ENCODE measurements at places on chromosomes 6 and 20.

- DNase-seq: no peak
Observed at GRCh38 chr6:90250405-90250804, 46.2 kb downstream of the BACH2 start.

DNA sequence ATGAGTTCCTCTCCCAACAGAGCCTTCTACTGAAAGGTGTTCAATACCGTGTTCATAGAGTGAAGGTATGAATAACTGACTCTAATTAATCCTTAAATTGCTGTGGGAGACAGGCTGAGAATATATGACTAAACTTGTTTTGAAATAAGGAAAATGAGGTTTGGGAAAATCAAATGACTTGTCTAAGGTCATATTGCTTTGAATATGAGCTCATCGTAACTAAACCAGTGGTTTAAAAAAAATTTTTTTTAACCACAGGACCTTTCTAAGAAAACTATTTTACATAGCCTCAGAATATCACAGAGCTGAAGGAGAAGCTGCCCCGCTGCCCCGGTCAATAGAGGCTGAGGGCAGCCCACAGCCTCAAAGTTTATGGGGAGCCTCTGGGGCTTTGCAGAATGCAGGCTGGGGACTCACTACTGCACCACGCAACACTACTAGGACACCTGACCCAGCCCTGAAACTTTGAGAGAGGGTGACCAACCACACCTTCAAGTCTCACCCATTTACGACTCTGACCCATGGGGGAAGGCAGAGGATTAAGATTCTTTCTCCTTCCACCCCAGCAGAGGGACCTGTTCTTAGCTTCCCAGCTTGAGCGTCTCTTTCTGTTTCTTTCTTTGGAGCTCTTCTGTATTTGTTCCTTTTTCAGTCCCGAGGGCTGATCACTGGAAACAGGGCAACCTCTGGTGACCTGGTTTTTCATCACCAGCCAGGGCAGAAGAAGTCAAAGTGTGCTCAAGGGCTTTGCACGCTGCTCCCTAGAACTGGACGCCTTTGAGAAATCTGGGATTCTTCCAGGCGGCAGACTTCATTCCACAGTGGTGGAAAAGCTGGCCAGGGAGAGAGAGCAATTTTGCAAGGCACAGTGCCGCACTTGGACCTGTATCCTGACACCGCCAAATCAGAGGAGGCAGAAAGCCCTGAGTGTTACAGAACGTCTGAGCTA lies 220.2 kb downstream of the ATXN1 start:
- DNase-seq: no peak

GRCh38 chr6:158358450-158359077 lies 46.3 kb downstream of the TULP4 start:
- no peak for DNase-seq

DNA sequence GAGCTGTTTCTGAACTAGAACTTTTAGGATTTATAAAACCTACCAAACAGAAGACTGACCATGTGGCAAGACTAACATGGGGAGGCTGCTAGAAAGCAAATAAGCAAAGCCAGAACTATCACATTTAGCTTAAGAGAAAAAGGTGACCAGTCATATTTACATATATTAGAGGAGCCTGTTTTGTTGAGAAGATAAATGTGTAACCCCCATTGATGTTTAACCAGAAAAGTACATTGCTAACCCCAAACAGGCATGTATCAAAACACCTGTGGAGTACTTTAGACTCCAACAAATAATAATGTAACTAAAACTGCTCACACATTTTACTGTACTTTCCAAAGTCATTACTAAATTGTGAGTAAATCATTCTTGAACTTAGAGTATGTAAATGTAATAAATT lies 35.0 kb downstream of the AKIRIN2 start:
- no peak for DNase-seq

- DNase-seq: no peak
Observed at GRCh38 chr6:136897071-136897470, 25.0 kb upstream of the SLC35D3 start.

DNA sequence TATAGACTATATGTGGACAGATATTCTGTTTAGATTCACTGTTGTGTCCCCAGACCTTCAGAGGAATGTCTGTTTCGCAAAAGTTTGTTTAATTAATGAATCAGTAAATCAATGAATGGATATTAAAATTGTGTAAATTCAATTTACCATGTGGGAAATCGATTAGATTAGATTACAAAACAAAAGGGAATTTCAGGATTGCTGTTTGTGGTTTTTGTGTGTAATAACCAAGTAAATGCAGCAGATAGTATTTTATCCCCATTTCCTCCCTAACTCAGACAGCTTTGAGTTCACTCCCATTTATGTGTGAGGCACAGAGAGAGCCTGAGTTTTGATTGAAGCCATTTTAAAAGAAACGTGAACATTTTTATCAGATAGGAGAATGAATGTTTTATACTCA lies 214.8 kb downstream of the ADGB start:
- no peak for DNase-seq

GRCh38 chr20:48719598-48720255 lies 108.1 kb downstream of the PREX1 start:
- DNase-seq: no peak

DNA sequence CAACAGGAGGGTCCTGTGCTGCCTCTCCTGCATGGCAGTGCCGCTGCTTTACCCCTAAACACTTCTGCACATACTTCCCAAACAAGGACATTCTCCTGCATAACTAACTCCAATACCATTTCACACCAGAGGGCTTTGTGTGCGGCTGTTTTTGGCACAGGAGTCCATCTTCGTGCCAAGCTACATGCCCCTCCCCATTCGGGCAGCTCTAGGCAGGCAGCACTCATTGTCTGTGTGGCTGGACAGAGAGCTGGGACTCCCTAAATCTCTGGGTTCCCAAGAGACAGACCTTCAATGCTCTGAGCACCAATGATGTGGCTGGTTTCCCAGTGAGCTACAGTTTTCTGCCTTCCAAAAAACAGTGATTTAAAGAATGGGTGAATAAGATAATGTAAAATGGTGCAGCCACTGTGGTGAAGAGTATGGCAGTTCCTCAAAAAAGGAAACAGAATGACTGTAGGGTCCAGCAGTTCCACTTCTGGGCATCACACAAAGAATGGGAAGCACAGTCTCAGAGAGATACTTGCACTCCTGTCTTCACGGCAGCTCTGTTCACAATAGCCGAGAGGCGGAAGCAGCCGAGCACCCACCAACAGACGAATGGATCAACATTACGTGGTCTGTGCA lies 80.3 kb upstream of the DUSP22 start:
- no peak for DNase-seq

DNA sequence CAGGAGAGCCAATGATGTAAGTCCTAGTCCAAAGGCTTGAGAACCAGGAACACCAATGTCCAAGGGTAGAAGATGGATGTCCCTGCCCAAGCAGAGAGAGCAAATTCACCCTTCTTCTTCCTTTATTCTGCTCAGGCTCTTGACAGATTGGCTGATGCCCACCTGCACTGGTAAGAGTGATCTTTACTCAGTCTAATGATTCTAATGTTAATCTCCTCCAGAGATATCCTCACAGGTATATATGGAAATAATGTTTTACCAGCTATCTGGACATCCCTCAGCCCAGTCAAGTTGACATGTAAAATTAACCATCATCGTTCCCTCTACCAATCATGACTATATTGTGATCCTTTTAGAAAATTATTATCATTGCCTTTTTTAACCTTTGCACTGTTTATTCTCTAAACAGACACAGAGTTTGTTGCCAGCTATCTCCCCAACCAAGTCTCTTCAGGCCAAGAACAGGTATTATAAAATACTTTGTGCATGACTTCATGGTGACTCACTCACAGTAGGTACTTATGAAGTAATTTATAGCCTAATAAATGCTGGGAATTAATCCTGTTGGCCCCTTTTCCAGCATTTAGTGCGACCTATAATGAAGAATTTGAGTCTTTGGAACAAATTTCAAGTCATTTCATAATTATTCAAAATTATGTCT lies 26.2 kb upstream of the TSHZ2 start:
- DNase-seq: no peak

DNA sequence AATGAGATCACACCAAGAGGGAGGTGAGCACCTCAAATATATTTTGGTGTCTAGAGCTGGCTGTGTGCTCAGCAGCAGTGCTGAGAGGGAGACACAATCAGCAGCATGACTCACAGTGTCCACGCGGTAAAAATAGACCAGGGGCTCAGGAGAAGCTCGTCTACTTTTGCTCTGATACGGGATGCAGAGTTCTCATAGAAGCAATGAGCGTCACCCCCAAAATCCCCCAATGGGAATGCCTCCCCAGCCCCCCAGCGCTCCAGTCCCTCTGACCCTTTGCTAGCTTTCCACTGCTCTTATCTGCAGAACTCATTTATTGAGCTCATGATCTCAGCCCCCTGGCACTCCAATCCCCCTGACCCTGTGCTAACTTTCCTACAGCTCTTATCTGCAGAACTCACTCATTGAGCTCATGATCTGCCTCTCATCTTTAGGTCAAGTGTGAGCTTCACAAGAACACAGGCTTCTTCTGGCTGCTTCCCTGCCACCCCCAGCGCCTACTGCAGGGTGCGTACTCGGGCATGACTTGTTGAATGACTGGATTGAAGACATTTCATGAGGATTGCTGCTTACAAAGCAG lies 34.0 kb downstream of the SYNDIG1 start:
- DNase-seq: no peak

Data from NCI-H510A (cell line).